ENCODE measurements at places on chromosomes 3 and 15. TPM values are rescaled to one million over a fixed set of nuclear protein-coding genes. Genes with fewer than 3 reads are reported as not detected.

MAN2A2 gene
- total RNA-seq: 44.9 TPM

MEGF11 gene
- 2.3 TPM for total RNA-seq

IQCH gene
- total RNA-seq: 4.6 TPM

DNA sequence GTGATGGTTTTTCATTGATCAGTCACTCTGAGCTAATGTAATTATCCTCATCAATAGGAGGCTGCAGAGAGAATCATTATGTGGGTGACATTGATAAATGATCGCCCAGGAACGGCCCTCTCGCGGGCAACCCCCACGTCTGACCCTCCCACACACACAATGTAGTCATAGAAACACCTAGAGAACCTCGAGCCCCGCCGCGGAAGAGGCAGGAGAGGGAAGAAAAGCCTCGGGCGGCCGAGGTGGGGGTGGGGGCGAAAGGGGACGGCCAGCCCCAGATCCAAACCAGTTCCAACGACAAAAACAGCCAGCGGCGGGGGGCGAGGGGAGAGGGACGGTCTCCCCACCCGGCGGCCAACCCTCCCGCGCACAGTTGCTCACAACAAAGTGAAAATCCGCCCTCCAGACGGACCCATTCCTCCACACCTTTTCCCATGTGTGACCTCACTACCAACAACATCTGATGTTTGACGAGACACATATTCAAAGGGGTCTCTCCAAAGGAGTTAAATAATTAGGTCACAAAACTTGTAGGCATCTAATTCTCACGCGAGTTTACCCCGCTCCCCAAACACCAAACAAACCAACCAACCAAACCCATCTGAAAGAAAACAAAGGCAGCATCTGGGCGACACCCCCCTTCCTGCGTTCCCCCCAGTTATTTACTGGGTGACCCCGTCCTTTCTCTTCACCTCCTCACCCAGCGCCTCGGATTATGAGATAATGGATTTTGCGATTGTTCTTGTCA is 213.0 kb downstream of the MEIS2 start:
- H3K27ac ChIP-seq: no peak overlapping the region
- no peaks in the 10 kb centered on the region for H3K36me3 ChIP-seq
- H3K27me3 ChIP-seq: no peaks in the 10 kb centered on the region

ISLR gene
- total RNA-seq: 0.12 TPM

DNA sequence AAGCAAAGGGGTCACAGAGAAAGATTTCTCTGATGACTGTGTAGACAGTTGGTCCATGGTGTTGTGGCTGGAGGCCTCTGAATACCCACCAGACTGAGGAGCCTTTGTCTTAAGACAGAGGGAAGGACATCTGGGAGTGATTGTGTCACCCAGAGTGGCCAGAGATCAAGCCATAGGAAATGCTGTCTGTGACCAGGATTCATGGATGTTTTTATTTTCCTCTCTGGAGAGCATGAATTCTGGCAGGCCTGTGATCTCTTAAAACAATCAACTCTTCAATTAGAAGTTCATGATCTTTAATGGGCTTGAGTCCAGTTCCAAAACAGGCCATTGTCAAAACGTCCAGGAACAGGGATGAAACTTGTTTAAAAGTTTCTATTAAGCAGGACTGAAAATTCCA is 198.9 kb upstream of the CTDSPL start:
- no peak for DNase-seq
- H3K27me3 ChIP-seq: no peaks in the 10 kb centered on the region
- no peaks in the 10 kb centered on the region for H3K4me1 ChIP-seq

- H3K4me1 ChIP-seq: no peaks in the 10 kb centered on the region
- H3K27ac ChIP-seq: no peak overlapping the region
- no peak for DNase-seq
- H3K27me3 ChIP-seq: no peaks in the 10 kb centered on the region
- no peak overlapping the region for H3K4me3 ChIP-seq
Measured at GRCh38 chr3:174101244-174101643, 703.7 kb downstream of the NLGN1 start.

CSTA gene
- 11.0 TPM for total RNA-seq

MESP2 gene
- total RNA-seq: 0.20 TPM

- no peaks in the 10 kb centered on the region for H3K36me3 ChIP-seq
- H3K27me3 ChIP-seq: peaks cover 62% of the 10 kb centered on the region
- H3K4me1 ChIP-seq: no peaks in the 10 kb centered on the region
- no peak for DNase-seq
- no peak overlapping the region for H3K4me3 ChIP-seq
Measured at GRCh38 chr3:25420147-25420546, 7.9 kb upstream of the RARB start.
